ENCODE measurements at places on chromosomes 13 and 19.

DNA sequence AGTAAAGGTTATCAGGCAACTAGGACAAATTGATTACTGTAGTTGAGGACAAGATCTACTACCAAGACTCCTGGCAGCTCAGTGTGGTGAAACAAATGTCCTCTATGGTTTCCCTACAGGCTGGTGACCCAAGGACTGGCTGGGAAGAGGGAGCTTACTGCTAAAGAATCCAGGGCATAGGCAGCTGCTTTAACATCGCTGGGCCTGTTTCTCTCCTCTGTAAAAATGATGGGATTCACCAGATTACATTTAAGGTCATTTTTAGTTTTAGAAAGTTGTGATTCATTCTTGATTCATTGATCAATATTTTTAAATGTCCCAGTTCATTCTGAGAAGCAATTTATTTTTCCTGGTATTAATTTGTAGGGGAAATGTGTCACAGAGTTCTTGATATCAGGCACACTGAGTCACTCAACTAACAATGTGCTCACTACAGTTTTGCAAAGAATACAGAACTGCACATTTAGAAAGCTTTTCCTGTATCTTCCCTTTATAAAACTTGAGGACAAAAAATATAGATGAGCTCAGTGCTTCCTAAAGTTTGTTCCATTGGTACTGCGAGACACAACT is 19.6 kb upstream of the FAM124A start:
- DNase-seq, result no peak

- DNase-seq, result no peak
These were observed 155.2 kb downstream of the GPC5 start for GRCh38 chr13:91553584-91553983.

- no peak for DNase-seq
These were observed 20.3 kb downstream of the HPN start for GRCh38 chr19:35061583-35062373.

GRCh38 chr19:4123615-4124568 is at the start of gene MAP2K2:
Gene MAP2K2, minus strand, starts transcription at chr19:4124122. Its CDS starts 247 bp downstream, at chr19:4123875.
- peak; percentile 20 for DNase-seq

DNA sequence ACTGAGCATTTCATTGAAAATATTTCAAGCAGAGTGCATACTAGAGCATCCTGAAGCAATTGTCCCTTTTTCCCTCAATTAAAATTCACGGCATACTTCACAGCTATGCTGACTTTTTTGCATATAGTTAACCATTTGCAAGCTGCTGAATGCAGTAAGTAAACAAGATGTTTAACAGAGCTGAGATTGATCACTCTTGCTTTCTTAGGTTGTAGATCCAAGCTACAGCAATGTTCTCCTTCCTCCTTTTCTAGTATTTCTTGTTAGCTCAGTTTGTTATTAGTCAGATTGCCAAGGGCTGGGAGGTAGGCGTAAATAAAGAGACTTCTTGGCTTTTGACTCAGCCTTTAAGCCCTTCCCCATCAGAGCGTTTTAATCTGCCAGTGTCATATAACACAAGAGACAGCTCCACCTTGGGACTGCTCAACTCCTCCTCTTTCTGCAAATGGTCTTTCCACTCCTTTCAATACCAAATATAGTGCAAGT is at the start of gene SLITRK6:
Gene SLITRK6 (minus strand): TSS at position 323 of the 486 bp plus-strand sequence. CDS start 2,911 bp downstream, outside the sequence.
- no peak for DNase-seq

DNA sequence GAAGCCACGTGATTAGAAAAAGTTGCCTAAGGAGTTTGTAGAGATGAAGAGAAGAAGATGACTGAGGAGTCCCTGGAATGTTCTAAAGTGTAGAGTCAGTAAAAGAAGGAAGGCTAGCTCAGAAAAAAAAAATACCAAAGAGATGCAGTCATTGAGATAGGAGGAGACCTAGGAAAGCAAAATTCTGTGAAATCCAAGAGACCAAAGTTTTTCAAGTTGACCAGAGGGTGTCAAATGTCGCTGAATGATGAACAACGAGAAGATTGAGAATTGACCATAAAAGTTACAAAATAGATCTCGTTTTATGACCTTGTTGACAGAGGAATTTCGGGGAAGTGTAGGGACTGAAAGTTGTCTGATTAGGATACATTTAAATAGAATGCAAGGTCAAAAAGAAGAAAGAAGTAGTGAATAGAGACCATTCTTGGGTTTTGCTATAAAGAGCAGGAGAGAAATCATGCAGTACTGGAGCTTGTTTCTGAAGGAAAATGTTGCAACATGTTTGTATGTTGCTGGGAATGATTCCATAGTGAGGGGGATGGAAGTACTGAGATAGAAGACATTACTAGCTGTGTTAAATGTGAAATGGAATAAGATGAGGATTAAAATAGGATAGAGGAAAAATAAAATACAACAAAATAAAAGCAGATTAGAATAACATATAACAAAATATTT is 30.2 kb upstream of the HTR2A start:
- no peak for DNase-seq

DNA sequence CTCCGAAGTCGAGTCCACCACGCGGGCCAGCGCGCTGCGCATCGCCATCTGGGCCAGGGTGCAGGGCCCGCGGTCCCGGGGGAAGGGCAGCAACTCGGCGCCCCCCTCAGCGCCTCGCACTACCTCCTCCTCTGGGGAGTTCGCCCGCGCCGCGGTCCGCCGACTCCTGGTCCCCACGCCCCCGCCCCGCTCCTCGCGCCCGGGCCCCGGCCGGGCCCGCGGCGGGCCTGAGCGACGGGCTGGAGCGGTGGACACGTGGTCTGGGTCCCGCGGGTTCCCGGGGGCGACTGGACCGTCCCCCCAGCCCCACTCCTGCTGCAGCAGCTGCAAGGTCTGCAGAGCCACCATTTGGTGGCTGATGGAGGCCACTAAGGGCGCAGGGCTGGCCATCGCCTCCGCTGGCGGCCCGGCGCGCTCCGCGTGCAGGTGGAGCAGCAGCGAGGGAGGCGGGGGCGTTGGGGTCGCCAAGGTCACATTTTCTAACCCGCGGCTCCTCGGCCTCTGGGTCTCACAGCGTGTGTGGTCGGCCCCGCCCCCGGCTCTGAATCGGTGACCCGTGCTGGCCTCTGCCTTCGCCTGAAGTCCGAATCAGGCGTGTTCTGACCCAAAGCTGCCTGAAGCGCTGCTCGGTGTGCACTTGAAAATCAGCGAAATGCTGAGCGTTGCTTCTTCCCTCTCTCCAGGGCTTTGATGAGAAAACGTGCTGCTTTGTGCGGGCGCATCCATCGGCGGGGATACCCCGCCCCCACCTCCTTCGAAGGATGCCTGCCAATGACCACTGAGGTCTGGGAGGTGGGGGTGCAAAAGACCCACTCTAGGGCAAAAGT is at the start of gene DLEU7:
Gene DLEU7 (minus strand): TSS at position 436 of the 827 bp plus-strand sequence. CDS start 46 bp downstream, at position 390.
- DNase-seq, result no peak

GRCh38 chr19:18364826-18365528 is 21.0 kb upstream of the GDF15 start:
- DNase-seq, result no peak

Data from cerebellar nuclear complex (tissue), 1 donor.